ENCODE measurements at places on chromosomes 4 and X.

DNA sequence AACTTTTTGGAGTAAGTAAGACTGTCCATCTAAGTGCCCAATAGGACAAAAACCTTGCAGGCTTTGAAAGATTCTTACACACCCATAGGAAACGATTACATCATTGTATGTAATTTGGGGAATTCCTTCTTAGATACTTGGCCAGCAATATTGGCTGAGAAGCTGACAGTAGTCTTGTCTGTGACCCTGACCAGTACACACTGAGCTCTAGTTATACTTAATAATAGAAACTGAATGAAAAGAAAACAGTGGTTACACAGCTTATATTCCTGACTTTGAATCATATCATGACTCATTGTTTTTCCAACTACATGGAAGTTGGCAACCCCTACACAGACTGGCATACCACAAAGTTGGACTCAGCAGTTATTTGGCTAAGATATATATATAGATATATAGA, 7.1 kb upstream of the TLR2 start:
- DNase-seq = no peak

- no peak for DNase-seq
Observed at GRCh38 chrX:63050225-63050624, 300.9 kb downstream of the SPIN4 start.

GRCh38 chr4:182126603-182127002, 116.6 kb upstream of the TENM3 start:
- no peak for DNase-seq

GRCh38 chr4:56310401-56311125, 76.7 kb downstream of the AASDH start:
- DNase-seq = no peak

DNA sequence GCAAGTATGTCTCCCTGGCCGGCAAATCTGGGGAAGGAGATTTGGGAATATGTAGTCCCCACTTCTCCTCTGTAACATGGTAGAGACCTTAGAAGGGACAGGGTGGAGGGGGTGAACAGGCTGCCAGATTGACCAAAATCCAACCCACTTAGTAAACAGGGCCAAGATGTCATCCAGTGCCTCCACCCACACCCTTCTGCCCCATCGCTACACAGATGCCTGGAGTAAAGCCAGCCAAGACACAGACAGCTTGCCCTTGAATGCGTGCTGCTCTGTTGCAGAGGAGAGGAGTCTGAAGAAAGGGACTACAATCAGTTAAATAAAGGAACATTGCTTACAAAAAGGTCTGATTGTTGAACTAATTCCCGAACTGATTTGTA, 160.1 kb upstream of the LDB2 start:
- DNase-seq = no peak

- no peak for DNase-seq
Observed at GRCh38 chr4:19748519-19749479, 502.9 kb upstream of the SLIT2 start.

DNA sequence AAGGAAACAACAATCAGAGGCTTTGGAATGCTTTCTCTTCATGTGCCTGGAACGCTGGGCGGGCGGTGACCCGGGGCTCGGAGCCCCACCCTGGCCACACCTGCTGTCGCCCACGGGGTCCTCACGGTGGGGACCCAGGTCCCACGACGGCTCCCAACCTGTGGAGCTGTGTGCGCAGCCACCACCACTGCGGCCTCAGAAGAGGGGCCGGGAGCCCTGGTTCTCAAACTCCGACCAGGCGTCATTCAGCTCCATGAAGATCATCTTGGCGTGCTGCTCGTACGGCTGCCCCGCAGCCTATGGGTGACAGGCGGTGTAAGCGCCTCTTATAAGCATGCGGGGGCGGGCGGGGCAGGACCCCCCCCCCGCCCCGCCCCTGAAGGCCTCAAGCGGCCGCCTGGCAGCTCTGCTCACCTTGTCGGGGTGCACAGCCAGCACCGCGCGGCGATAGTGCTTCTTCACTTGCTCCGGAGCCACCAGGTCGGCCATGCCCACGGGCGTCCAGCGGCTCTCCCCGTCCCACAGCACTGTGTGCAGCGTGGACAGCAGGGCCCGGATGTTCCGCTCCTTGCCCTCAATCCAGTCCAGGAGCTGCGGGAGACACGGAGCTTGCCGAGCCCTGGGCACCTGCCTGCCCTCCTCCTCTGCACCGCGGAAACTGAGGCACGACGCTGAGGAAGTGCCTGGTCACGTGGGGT, 23.7 kb upstream of the CPLX1 start:
- no peak for DNase-seq

DNA sequence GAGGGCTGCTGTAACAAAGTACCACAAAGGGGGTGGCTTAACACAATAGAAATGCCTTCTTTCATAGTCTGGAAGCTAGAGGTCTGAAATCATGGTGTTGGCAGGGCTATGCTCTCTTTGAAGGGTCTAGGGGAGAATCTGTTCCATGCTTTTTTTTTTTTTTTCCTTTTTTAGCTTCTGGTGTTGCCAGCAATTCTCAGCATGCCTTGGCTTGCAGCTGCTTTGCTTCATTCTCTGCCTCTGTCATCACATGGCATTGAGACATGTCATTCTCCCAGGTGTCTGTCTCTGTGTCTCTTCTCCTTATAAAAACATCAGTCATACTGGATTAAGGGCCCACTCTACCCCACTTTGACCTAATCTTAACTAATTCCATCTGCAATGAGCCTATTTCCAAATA, 78.6 kb upstream of the BOD1L1 start:
- no peak for DNase-seq

- no peak for DNase-seq
Observed at GRCh38 chr4:119977076-119977940, 89.3 kb downstream of the MAD2L1 start.

- DNase-seq = no peak
Observed at GRCh38 chr4:114547340-114548134, 51.1 kb upstream of the UGT8 start.

DNA sequence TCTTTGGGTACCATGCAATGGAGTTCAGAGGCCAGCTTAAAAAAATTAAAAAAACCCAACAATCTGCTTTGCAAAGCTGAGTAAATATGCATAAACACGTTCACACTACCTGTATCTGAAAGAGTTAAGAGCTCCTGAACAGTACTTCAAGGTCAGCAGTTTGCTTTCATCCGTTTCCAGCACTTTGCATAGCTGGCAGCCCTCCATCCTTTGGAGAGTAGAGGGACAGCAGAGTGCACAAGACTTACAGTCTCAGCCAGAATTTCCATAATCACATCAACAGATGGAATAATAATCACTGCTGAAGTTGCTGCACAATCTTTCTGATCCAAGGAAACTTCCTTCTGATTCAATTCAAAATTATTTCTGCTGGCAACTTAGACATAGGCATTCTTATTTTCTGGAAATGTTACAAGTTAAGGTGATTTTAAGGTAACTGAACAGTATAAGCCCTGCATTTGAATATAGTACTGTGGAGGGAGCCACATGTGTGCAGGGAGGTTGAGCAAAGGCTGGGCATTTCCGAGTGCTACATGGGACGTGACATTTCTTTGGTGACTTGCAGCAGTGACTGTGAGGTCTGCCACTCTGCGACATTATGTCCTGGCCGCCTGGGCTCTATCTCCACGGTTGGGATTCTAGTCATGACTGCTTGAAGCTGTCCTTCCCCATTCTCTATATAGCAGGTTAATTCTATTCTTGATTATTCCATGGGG, 73.5 kb upstream of the EMCN start:
- no peak for DNase-seq

GRCh38 chrX:24760363-24761000, 66.8 kb downstream of the POLA1 start:
- no peak for DNase-seq

GRCh38 chr4:176566769-176567168, 226.0 kb downstream of the VEGFC start:
- DNase-seq = no peak

GRCh38 chr4:159780196-159780922, 677.5 kb downstream of the RAPGEF2 start:
- no peak for DNase-seq

GRCh38 chrX:120238933-120239332, 11.7 kb upstream of the ZBTB33 start:
- DNase-seq = no peak

DNA sequence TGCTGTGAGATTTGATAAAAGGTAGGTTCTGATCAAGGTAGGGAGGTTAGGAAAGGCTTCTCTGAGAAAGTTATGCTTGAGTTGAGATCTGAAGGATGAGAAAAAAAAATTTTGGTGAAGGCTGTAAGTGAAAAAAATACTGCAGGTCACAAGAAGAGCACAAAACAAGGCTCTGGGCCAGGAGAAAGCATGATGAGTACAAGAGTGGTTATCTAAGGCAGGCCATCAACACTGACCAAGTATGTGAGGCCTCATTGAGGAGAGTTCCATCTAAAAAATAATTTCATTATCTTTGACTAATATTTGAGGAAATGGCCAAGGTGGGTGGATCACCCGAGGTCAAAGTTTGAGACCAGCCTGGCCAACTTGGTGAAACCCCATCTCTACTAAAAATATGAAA, 71.6 kb upstream of the SLC4A4 start:
- DNase-seq = no peak

DNA sequence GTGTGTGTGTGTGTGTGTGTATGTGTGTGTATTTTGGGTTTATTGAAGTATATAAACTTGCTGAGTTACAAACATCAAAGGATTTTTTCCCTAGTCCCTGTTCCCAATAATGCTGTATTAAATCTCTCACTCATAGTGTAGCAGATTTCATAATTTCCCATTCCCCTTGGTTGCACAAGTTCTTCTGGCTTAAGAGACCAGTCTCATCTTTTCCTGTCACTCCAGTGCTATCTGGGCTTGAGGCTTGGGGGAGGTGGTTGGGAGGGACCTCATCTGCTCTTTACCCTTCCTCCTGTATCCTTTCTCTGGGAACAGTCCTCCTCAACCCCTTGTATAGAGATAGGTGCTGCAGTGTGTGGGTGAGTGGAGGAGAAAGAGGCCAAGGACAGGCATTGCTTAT, 285.4 kb upstream of the BOD1L1 start:
- no peak for DNase-seq

DNA sequence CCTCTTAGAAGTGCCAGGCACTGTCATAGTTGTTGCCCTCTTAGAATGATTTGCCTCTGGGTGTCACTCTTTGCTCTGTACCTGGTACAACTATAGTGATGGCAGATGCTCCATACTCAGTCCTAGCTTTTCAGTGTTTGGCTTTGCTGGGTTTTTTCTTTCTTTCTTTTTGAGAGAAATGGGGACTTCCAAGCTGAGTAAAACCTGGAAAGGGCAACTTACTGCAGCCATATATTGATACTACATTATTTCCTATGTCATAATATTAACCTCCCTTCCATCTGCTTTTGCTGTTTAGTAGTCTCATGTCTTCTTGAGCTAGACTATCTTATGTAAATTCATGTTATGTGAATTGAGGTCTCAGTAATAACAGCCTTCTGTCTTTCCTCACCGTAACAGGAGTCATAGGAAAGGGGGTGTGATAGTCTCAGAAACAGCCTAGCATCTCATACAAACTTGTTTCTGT, 49.0 kb downstream of the NIPAL1 start:
- no peak for DNase-seq

GRCh38 chr4:146265950-146266490, 51.7 kb downstream of the REELD1 start:
- DNase-seq = no peak

DNA sequence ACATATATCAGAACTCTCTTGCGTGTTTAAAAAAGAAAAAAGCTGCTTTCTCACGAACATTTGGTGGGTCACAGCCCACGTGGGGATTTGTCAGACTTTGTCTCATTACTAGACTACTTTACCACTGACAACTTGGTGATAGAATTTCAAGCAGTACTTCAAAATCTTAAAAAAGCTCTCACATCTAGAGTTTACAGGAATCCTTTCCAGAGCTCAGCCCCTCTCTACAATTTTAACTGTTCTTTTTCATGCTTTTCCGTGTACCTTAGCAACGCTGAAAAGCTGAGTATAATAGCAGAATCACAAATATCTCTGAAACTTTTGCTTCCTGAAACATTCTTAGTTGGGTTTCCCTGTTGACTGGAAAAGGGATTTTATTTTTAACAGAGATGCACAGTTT, 50.2 kb downstream of the SMAD1 start:
- DNase-seq = no peak

DNA sequence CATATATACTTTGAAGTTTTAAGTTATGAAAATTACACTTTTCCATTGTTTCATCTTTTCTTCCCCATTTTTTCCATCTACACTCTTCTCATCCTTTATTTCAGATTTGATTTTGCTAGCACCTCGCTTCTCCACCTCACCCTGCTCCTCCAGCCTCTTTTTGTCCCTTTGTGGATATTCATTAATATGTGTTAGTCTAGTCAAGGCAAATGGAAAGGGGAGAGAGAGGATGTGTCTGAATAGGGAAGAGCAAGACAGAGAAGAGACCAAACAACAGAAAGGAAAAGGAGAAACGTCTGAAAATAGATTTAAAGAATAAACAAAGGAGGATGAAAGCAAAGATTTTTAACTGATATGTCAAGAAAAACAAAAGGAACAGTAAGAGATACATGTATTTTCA, 24.1 kb downstream of the GPM6A start:
- DNase-seq = no peak

DNA sequence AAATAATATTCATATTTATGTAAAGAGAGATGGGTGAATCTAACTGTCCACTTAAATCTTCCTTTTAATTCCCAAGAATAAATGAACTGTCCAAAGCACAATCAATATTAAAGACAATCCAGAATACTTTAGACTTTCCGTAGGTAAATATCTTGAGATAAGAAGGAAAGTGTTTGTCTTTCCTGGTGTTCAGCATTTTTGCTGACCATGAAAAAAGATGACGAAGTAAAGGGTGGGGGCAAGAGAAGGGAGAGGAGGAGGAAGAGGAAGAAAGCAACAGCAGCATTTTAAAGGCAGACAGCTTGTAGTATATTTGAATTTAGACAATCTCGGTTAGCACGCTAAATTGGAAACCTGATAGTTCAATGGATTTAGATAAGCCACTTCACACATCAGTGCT, 498.2 kb downstream of the KCNIP4 start:
- no peak for DNase-seq

- DNase-seq = no peak
Observed at GRCh38 chr4:66769441-66769840, 775.9 kb downstream of the CENPC start.

DNA sequence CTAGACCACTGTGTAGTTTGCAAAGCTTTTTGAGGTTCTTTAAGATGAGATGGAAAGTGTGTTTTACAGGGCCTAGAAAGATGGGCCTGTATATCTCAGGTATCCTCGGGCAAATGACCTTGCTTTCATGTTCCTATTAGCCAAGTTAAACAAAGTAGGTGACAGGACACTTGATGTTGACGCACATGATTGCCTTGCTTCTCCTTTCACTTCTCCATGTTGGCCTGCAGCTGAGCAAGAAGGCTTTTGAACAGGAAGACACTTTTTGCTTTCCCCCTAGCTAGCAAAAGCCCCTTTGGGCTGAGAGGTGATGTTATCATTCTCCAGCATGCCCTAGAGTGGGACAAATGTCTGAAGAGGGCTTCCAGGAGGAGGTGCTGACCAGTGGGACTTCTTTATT, 202.1 kb downstream of the GPC3 start:
- DNase-seq = no peak

GRCh38 chr4:124321364-124321763, 391.2 kb downstream of the ANKRD50 start:
- no peak for DNase-seq

DNA sequence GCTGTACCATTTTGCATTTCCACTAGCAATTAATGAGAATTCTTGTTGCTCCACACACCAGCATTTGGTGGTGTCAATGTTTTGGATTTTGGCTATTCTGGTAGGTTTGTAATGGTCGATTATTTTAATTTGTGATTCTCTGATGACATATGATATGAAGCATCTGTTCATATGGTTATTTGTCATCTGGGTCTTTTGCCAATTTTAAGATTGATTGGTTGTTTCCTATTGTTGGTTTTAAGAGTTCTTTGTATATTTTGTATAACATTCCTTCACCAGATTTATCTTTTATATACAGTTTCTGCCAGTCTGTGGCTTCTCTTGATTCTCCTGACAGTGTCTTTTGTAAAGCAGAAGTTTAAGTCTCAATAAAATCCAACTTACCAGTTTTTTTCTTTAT, 18.5 kb upstream of the BDH2 start:
- no peak for DNase-seq

Data from activated gamma-delta T cell (primary cell).